ENCODE measurements at places on chromosomes 2 and 18.

- DNase-seq, result no peak
Measured at GRCh38 chr2:210556329-210556980, at the start of gene CPS1. Gene CPS1, plus strand, starts transcription at chr2:210556599. Its CDS starts 135 bp downstream, at chr2:210556734.

DNA sequence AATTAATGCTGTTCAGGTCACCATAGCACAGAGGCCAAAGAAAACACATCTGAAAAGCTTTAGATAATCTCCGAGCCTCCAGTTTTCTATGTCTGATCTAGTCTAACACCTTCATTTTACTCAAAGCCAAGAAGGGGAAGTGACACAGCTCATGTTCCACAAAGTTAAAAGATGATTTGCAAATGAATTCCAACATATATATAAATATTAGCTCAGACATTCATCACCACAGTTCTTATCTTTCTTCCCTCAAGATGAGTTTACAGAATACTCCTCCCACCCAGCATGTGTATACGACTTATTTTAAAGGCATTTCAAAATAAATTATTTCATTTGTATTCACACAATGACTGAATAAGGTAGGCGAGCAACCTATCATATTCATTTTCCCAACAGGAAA lies 82.4 kb downstream of the AAK1 start:
- DNase-seq, result no peak

DNA sequence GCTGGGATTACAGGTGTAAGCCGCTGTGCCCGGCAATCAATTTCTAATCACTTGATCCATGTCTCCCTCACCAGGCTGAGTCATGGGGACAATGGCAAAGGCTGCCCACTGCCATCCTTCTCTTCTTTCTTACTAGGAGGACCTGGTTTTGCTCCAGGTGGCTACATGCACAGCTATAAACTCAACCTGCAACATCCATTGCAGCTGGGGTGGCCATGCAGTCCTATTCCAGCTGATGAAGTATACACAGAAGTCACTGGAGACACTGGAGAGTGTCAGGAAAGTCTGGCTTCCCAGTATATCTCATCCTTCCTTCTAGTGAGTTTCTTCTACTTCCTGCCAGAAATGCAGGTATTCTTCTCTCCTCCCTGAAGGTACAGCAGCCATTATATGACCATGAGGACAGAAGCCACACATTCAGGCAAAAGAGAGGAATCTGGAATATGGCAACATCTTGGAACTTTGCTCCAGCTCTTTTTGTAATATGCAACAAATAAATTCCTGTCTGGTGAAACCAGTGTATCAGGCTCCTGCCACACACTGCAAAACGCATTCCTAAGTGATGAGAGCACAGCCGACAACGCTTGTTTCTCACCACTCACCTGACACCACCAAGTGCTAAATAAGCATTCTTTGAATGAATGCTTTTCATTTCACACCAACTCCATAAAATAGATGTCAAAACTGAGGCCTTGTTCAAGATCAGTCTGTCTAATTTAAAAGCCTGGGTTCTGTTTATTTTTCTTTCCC lies 32.3 kb downstream of the SCTR start:
- DNase-seq, result no peak

GRCh38 chr18:513826-514530 lies 13.5 kb upstream of the COLEC12 start:
- no peak for DNase-seq

GRCh38 chr2:6031200-6031867 lies 339.1 kb downstream of the SOX11 start:
- no peak for DNase-seq

GRCh38 chr2:85017411-85018048 lies 46.6 kb downstream of the KCMF1 start:
- DNase-seq, result no peak

Data from activated CD8-positive, alpha-beta memory T cell treated with anti-CD3 and anti-CD28 coated beads for 4 hours (primary cell).